Posterior vena cava (tissue), 2 donors: ENCODE measurements at places on chromosomes 12 and 14. TPM values are rescaled to one million over a fixed set of nuclear protein-coding genes. Genes with fewer than 3 reads are reported as not detected.

AQP6 gene
- 0.05 TPM for total RNA-seq

ALDH2 gene
- 96.9 TPM for total RNA-seq

CLEC2A gene
- not detected for total RNA-seq

RD3L gene
- total RNA-seq = not detected

LGR5 gene
- 0.38 TPM for total RNA-seq

NANOG gene
- 0.56 TPM for total RNA-seq

SIX4 gene
- total RNA-seq = 1.3 TPM

PPP4R4 gene
- 0.38 TPM for total RNA-seq

EML1 gene
- 92.6 TPM for total RNA-seq

GRCh38 chr12:2145433-2145998 is 92.7 kb downstream of the CACNA1C start:
- DNase-seq = no peak

GRCh38 chr12:24997970-24998582 is 49.2 kb upstream of the BCAT1 start:
- DNase-seq = no peak

GRCh38 chr12:94762943-94763342 is 112.6 kb upstream of the TMCC3 start:
- no peak for DNase-seq

DNA sequence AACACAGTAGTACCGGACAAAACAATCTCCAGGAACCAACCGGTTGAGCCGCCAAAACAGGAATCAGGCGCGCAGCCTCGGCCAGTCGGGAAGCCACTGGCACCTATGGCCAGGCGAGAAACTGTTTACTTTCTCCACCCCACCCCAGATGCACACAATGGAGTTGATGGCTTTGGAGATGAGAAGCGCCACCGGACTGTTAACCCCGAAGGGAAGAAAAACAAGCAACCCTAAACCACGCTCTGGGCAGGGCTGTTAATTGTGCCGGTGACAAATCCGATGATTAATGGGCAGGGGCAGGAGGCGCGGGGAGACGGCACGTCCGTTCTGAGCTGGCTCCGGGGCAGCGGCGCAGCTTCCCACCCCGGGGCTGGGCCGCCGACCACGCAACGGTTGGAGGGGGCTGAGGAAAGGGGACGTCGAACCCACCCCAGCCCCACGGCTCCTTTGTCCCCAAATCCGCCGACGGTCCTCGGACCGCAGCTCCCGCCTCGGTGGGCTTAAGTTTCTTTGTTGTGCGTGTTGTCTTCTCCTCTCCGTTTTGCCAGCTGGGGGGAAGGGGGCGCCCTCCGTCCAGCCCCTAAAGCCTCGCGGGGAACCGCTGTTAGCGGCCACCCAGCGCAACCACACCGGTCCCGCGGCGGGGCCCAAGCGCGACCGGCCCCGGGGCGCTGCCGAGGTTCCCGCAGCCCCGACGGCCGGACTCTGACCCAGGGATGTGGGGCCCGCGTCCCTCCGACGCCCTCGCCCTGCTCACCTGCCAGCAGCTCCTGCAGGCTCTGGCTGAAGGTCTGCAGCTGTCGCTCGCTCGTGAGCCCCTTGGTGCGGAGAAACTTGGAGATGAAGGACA is 790 bp downstream of the BTG1 start:
- peak; percentile 90 for DNase-seq

GRCh38 chr12:121579981-121580868 is 598 bp downstream of the KDM2B start:
- peak; percentile 91 for DNase-seq

- no peak for DNase-seq
These were observed 11.4 kb upstream of the AACS start for GRCh38 chr12:125053821-125054220.

DNA sequence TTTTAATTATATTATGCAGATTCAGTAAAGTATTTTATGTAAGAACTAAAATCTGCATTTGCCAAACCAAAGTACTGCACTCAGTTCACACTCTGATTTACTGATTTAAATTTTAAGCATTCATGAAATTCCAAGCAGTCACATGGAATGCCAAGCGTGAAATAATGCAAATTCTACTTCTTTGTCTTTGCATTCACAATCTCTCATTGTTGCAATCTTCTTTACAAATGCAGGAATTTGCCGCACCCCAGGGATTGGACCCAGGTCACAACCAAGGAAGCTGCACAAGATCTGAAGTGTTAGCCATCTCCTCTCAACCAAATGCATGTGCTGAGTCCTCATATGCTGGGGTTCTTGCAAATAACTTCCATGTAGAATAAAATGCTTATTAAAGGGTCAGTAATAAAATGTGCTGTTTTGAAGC is 71.9 kb downstream of the TUNAR start:
- no peak for DNase-seq

DNA sequence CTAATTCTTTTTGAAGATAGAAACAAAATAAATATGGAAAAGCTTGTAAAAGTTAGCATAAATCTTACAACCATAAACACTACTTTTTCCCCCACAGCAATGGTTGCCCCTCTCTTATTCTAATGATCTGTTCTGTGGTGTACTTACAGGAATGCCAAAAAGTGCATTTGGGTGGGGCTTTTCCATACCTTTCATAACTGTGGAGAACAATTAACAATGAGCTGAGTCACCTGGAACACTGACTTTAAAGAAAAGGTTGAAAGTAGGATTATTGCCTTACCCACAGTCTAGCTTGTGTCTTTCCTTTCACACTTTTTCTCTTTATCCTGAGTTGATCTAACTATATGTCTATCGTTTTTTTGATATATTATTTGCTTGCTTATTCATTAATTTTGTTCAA is 86.9 kb downstream of the TPH2 start:
- DNase-seq = no peak

DNA sequence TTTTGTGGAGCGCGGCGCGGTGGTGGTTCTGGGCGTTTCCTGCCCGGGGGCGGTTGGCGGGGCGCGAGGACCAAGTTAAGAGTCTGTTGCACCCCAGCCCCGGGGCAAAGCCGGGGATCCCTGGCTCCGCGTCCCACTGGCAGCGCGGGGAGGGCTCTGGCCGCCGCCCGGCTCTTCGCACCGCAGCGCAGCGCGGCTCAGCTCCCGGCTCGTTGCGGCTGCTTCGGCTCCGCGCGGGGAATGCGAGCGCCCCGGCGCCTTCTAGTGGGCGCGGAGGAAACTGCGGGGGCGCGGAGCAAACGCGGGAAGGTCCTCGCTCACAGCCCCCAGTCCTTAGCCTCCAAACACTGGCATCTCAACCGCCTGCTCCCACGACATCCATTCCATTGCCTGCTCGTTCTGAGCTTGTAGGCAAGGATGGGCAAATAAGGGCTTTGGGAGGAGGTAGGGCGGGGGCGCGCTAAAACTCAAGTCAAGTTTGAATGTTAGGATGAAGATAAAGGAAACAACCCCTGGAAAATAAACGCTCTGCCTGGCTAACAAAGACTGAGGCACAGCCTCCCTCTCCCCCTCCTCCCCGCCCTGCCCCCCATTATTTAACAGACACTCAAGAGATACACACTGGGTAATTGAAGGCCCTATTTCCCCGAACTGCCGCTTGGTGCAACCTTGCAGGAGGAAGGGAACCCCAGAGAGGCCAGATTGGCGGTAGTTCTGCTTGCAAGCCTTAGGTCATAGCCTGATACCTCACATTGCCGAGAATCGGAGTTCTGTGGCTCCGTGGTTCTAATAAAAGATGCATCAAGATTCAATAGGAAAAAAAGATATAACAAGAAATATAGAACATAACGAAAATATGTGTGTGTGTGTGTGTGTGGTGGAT is at the start of gene B4GALNT1:
TSS of gene B4GALNT1 (minus strand) at position 244 of the 883 bp plus-strand sequence. CDS start 1,069 bp downstream, outside the sequence.
- DNase-seq = no peak

DNA sequence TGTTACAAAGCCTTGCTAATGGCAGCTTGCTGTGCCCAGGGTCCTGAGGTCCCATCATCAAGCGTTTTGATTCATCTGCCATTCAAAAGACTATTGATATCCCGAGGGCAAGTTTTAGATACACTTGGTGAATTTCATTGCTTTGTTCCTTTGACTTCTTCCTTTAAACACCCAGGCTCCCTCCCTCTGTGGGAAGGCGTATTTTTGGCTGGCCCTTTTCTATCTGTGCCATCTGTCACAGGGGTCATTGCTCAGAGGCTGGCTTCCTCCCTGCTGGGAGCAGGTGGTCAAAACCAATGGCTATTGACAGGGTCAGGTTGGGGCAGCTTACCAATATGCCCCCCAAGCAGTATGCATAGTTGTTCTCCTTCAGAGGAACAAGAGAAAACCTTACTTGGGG is 40.0 kb downstream of the SCN8A start:
- no peak for DNase-seq

DNA sequence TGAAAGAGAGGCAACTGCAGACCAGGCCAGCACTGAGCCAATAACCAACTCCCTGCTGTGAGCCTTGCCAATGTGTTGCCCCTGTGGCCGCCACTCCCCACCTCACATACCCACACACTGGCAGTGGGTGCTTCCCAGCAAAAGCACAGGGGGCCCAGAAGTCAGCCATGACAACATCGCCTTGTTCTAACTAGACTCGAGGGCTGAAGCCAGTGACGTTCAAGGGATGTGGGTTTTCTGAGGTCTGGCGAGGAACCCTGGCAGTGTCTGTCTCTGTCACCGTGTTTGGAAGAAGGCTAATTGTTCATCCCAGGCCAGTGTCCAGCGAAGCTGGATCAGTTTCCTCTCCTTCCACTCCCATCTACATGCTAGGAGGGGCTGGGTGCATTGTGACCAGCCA is 311.8 kb upstream of the AMIGO2 start:
- DNase-seq = no peak

DNA sequence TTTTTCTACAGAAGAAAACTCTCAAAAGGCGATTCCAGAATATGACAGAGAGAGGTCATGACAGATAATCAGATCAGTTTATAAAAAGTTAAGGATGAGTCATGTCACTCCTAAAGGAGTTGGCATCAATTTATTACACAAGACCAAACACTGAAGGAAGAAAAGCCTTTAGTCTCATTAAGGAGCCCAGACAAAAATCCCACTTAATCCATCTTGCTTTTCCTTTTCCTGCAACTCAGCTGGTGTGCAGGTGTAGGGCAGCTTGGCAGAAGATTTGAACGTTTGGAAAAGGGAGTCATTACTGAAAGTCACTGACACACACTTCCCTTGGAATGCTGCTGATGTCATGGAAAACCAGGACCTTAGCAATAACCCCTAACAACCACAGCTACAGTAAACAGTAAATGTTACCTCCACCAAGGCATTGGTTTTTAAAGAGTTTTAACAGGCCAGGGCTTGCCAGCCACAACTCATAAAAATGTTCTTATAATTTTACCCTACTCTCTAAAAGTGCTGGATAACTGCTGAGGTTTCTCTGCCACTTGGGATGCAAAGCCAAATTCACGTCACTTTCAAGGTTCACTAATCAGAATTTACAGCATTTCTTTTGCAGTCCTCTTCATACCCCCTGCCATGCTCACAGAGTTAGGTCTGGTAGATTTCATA is 320.6 kb downstream of the RAD51B start:
- DNase-seq = no peak

DNA sequence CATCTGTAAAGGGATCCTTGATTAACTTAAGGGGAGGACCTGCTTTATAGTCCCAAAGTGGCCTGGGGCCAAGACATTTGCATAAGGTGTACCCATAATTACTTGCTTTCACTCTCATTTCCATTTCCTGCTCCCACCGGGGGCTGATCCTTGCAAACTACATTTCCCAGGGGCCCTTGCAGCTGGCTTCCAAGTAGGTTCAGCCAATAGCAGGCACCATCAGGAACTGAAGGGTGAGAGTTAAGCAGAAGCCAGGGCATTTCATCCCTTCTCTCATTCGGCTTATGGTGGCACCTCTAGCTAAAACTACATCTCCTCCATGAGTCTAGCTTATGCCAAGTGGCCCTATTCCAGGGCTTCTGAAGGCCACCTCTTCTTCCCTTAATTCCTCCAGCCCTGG is 88.8 kb downstream of the CCDC60 start:
- DNase-seq = no peak
